ENCODE measurements at places on chromosomes 7 and 10.

DNA sequence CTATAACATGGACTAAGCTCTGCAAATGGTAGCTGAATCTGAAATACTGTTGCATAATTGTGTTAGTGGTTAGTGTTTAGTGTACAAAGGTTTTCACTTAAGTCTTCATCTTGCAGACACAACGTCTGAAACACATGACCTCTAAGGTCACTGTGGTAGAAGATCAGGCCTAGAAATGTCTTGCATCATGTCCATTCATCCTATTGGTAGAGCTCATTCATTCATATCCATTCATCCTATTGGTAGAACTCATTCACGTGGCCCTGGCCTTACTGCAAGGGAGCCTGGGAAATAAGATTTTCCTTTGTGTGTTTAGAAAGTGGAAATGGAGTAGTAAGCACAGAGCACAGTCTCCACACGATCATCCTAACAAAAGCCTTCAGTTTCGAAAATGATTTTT is 485.8 kb downstream of the PLXNA4 start:
- DNase-seq, result no peak

- DNase-seq, result no peak
Measured at GRCh38 chr7:144830024-144830785, 5.6 kb downstream of the TPK1 start.

DNA sequence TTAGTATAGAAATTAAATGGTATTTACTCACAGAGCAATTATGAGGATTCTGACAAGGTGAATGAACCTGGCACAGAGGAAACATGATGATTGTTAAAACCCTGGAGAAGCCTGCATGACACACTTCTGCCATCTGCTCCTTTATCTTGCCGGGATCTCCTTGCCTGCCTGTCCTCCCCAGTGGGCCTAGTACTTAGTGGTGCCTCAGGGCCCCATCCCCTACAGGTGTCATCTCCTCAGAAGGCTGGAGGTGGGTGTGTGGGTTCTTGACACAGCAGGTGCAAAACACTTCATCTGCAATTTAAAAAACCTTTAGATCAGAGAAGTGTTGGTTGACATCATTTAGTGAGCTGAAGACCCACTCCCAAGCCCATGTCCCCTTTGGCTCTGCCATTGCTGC is 261.2 kb downstream of the ADRA2A start:
- DNase-seq, result no peak

DNA sequence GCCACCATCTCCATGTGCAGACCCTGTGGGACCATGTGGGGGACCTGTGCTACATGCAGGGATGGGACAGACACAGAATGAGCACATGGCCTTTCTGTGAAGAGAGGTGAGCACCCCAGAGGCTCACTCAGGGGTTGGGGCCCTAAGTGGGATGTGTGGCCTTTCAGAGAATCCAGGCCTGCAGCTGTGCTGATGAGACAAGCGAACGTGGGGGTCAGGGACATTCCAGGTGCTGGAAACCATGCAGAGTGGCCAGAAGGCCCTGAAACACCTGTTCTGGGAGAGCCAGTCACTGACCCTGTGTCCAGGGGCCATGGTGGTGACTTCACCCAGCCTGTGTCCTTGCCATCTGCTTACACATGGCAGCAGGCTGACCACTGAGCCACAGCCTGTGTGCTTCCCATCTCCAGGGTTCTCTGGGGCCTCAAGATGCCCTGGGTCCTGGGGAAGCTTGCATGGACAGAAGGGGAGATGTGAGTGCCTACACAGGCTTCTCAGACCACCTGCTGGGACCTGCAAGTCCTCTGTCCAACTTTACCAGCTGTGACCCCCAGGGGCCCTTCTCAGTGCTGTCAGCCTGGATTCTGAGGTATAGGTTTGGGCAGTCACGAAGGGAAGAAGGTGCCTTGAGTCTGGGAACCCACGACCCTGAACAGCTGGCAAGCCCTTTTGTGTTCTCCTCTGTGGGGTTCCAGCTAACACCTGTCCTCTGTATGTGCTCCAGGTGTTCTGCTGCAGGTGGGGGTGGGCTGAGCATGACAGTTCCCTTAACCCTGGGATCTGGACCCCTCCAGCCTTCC is 17.6 kb downstream of the RAMP3 start:
- DNase-seq, result no peak

- peak; percentile 26 for DNase-seq
Measured at GRCh38 chr7:17940951-17941431, 697 bp upstream of the SNX13 start.

DNA sequence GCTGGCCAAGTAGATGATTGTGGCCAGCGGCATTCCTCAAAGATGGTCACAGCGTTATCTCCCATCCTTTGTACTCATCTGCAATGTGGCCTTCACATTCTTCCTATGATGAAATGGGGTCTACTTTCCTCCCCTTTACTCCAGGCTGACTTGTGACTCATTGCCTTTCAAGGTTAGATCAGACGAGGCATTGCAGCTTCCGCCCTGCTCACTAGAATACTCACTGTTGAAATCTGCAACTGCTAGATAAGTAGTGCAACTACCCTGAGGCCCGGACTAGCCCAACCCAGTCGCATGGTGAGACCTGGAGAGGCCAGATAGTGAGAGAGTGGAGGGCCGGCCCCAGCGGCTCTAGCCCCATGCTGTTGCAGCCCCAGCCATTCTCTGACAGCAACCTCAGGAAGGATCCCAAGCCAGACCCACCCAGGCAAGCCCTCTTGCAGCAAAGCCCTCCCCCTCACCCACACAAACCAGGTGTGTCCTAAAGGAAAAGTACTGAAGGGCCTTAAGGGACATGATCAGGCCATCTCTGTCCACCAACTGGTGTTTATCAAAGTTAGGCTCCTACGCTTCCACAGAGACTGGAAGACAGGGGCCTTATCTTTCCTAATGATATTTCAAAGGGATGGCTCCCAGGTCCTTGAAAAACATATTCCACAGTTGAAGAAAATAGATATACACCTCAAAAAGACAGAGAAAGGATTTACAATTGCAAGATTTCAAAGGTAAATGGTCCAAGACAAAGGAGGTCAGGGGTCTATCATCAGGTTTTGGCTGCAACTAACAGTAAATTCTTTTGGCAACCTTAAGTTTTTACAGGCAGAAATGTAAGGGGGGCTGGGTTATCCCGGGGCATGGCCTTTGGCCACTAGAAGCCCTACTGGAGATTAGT is 107.2 kb upstream of the TRIM24 start:
- no peak for DNase-seq

DNA sequence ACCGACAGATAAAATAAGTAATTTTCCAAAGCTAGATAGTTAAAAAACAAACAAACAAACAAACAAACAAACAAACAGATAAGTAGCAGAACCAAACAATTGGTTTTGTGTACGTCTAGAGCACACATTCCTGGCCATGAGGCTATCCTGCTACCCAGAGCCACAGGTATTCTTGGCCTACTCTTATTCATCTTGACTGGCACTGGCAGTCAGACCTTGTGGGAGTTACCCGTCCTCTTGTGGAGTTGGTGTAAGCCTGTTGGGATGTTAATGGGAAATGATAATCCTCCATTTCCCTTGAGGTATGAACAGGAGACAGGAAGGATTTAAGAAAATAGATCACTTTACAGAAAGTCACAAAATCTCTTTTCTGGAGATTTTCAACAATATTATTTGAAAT is 142.4 kb upstream of the MEOX2 start:
- no peak for DNase-seq

- no peak for DNase-seq
Measured at GRCh38 chr7:42722716-42723115, 189.2 kb downstream of the C7orf25 start.

- peak; percentile 67 for DNase-seq
Measured at GRCh38 chr7:149147072-149147751, at the start of gene ZNF398. ZNF398 (plus strand) TSS chr7:149147453; CDS start chr7:149147743, 290 bp downstream.

DNA sequence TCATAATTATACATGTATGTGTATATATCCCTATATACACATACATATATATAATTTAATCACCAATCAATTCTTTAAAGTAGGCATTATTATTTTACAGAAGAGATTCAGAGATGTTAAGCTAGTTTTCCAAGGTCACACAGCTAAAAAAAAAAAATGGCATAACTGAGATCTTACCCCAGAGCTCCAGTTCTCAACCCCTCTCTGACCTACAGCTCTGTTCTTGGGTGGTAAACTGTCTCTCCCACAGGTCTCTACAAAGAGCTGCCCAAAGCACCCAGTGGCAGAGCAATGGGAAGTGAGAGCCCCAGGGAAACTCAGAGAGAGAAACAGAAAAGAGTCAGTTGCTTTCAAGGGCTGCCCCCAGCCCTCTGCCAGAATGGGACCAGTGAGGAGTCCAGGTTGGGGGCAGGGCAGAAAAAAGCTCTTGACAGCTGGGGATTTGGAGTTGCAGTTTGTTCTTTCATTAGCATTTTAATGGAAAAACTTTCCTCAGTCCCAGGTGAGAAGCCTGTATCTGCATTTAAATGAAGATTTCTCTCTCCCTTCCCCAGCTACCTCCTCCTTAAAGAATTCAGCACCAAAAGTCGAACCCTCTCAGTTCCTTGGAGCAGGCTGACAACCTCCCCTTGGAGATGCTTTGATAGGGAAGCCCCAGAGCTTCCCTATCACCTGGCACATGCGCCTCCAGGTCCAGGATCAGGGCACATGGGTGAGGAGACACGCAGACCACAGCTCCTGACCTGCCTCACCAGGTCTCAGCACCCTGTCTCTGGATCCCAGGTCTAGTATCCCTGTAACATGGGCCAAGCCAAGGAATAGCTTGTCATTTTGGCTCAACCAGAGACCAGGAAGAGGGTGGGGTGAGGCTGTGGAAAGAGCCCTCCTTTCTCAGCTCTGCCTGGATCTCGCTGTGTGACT is 388.1 kb downstream of the PLXNA4 start:
- no peak for DNase-seq

- DNase-seq, result peak; percentile 53
Measured at GRCh38 chr7:100914879-100915447, 19.3 kb upstream of the ACHE start.

- DNase-seq, result no peak
Measured at GRCh38 chr10:99430116-99430450, 341 bp downstream of the GOT1 start.

- DNase-seq, result no peak
Measured at GRCh38 chr7:115478426-115478825, 552.1 kb downstream of the TFEC start.

DNA sequence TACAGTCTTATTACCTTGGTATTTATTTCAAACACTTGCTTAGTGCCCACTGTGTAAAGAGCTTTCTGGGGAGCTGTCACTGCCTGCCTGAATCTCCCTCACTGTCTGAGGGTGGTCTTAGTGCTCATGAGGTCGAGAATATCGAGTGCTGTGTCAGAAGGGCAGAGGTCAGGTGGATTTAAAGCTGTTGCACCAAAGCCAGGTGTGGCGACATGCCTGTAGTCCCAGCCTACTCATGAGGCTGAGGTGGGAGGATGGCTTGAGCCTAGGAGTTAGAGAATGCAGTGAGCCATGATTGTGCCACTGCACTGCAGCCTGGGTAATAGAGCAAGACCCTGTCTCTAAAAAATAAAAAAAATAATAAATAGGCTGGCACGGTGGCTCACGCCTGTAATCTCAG is 20.9 kb downstream of the CCM2 start:
- no peak for DNase-seq

GRCh38 chr7:80284855-80285254 is 150.2 kb downstream of the GNAI1 start:
- peak; percentile 36 for DNase-seq

DNA sequence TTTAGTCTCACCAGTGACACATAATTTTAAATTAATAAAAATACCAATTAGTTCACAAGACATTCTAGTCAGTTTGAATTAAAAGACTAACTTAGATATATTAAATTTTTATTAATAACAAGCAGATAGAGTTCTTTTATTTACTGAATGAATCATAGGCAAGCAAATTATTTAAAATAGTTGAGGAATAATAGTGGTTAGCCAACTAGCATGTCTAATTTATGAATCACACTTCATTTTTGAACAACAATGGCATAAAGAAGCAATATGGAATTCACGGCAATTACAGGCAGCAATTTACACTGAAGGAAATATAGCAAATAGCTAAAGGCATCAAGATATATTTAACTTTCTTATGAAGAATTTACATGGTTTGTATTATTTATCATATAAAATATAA is 187.0 kb upstream of the SLC26A5 start:
- no peak for DNase-seq

- DNase-seq, result no peak
Measured at GRCh38 chr10:114615600-114616007, 42.5 kb downstream of the ABLIM1 start.

- peak; percentile 1 for DNase-seq
Measured at GRCh38 chr10:66234872-66235271, 691.0 kb upstream of the LRRTM3 start.
